Mucosa of descending colon (tissue), 3 donors: ENCODE measurements at places on chromosomes 3 and 15. TPM values are rescaled to one million over a fixed set of nuclear protein-coding genes. Genes with fewer than 3 reads are reported as not detected.

GRCh38 chr15:89761009-89761831 is 10.2 kb upstream of the MESP1 start:
- peak; percentile 55 for DNase-seq

DNA sequence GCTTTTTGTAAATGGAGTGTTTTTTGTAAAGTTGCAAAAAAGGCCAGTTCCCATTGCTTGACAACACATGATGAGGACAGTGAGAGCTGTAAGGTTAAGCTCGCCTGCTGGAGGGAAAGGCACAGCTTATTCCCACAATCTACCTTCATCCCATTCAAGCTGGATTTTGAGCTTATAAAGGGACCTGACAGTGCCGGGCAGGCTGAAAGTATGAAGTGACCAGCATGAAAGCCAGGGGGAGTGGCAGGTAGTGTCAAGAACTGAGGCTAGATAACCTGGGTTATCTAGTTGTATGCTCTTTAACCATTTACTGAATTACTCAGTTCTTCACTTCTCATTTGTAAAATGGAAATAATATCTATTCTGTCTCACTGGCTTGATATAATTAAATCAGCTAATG is 52.3 kb upstream of the KPNA4 start:
- peak; percentile 36 for DNase-seq

- no peak for DNase-seq
These were observed 35.9 kb upstream of the DUSP7 start for GRCh38 chr3:52092271-52092660.

GRCh38 chr3:184474897-184475296 is 86.7 kb upstream of the EPHB3 start:
- no peak for DNase-seq

- DNase-seq = no peak
These were observed 97.0 kb downstream of the ARRDC4 start for GRCh38 chr15:98057453-98057852.

GRCh38 chr3:50658831-50659230 is 15.9 kb upstream of the DOCK3 start:
- no peak for DNase-seq

The BCHE gene
- 1.2 TPM for total RNA-seq

The NR1I2 gene
- 141 TPM for total RNA-seq

The SI gene
- total RNA-seq = 58.6 TPM
